Activated CD4-positive, alpha-beta T cell treated with anti-CD3 and anti-CD28 coated beads for 4 hours (primary cell): ENCODE measurements at places on chromosomes 4 and X.

GRCh38 chr4:164614999-164615398, 138.9 kb upstream of the SMIM31 start:
- DNase-seq: no peak

GRCh38 chrX:68432648-68433047, 647 bp downstream of the OPHN1 start:
- DNase-seq: no peak

DNA sequence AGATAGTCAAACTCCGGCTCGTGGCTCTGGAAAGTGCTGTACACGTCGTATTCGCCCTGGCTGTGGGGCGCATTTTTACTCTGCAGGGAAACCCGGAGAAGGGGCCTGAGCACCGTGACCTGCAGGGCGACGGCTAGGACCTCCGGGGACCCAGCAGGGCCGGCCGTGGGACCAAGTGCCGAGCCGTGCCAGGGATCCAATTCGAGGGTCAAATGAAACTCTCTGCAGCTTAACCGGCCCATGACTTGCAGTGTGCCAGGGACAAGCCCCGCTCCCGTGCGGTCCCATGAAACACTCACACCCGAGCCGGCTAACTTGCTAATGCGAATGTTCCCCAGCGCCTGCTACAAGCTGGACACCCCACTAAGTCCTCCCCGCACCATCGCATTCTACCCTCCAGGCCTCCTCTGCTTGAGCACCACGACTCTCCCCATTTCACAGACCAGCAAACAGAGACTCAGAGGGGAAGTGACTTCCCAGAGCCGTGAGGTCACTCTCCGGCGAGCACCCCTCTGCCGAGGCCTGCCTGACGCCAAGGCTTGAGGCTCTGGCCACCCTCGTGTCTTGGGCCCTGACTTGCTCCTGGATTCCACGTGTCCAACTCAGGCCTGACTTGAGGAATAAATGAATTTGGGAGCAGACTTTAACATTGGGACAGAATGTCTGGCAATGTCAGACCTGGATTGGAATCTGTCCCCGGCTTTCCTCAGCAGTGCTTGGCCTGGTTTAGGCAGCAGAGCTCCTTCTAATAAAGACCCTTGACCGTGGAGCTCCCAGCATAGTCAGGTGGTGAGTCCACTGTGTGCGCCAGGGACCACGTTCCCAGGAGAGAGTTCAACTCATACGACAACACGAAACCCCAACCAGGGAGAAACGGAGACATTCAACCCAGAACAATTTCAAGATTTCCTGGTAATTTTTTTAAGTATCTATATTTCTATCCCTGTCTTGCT, 93.6 kb downstream of the PPP2R2C start:
- no peak for DNase-seq

DNA sequence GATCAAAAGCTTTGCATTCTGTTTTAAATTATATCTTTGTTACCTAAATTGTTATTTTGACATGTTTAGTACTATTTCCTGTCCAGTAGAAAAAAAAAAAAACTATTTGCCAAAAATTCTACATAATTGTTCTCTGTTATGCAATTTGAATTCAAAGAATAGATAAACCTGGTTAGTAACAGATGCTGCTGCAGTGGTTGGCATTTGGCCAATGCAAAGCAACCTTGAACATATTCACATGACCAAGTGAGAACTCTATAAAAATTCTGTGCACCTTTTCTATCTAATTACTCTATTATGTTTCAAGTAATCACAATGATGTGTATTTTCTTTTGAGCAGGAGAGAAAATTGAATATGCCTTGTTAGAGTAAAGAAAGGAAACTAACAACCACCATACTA, 1473.4 kb downstream of the RPA4 start:
- DNase-seq: no peak
